ENCODE measurements at places on chromosomes 2 and 18. TPM values are rescaled to one million over a fixed set of nuclear protein-coding genes. Genes with fewer than 3 reads are reported as not detected.

GRCh38 chr2:49111456-49111855 is 42.9 kb downstream of the FSHR start:
- DNase-seq, result peak; percentile 5

DNA sequence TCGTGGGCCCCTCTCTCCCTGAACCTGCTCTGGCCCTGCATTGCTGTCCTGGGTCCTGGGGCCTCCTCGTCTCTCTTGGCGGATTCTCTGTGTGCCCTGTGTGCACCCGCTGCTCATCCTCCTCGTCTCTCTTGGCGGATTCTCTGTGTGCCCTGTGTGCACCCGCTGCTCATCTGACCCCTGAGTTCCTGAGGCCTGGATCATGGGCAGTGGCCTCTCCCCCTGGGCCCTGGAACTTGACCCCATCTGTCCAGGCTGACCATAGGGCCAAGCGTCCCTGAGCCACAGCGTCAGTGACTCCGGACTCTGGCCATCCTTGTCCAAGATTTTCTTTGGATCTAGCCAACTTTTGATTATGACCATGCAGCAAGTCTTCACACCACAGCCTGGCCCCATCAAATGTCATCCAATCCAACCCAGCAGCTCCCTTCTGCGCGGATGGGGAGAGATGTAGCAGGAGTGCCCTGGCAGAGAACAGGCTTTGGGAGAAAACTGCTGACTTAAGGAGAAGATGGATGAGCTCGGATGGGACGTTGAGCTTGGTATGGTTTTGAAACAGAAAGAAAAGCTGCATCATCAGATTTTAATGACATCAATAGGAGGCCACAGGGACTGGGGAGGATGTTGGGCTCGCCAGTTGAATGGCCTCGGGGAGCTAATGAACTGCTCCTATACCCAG is 455.1 kb upstream of the HS6ST1 start:
- DNase-seq, result no peak

GRCh38 chr18:33694593-33694992 is 116.6 kb downstream of the ASXL3 start:
- DNase-seq, result no peak

The ALPP gene
- total RNA-seq, result not detected

GRCh38 chr2:234272069-234272850 is 221.8 kb downstream of the SPP2 start:
- DNase-seq, result no peak
